SK-N-SH (cell line): ENCODE measurements at places on chromosomes 2 and 18. TPM values are rescaled to one million over a fixed set of nuclear protein-coding genes. Genes with fewer than 3 reads are reported as not detected.

DNA sequence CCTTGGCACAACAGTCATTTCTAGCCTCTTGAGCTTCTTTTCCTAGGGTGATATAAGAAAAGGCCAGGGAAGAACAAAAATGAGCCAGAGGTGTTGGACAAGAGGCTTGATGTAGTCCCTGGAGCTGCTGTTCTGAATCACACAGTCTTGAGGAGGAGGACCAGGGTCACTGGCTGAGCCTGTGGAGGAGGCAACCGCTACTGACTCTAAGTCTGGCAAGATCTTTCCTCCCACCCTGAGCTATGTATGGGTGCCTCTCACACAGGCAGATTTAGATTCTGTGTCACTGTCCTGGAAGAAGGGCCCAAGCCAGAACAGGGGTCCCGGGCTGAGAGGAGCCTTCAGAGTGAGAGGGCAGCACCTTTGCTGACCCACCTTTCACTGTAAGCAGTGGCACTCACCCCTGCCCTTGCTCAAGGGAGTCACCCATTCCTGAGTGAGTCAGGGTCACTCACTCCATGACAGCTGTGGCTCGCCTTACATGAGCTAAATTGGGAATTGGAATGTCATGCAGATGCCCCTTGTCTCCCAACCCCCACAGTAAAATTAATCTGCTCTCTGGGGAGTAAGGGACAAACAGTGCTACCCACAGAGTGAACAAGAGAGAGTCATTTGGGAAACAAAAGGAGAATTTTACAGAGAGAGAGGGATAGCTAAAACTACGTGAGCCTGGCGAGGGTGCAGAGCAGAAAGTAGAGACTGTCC lies at the start of gene TRIM54:
Gene TRIM54 (plus strand): TSS at position 575 of the 705 bp plus-strand sequence. CDS start 303 bp downstream, outside the sequence.
- H3K27ac ChIP-seq = no peak within 1 kb of the TSS
- no peaks in the 10 kb centered on the region; the same call in 1 of the 2 replicates for H3K4me1 ChIP-seq
- H3K4me3 ChIP-seq = no peak within 1 kb of the TSS
- H3K36me3 ChIP-seq = no peaks in the 10 kb centered on the region

GRCh38 chr2:158493458-158493857 lies 36.7 kb downstream of the PKP4 start:
- no peak overlapping the region for H3K27ac ChIP-seq
- H3K27me3 ChIP-seq = no peaks in the 10 kb centered on the region
- H3K4me3 ChIP-seq = no peak overlapping the region
- no peaks in the 10 kb centered on the region for H3K36me3 ChIP-seq
- peaks cover 3% of the 10 kb centered on the region for H3K4me1 ChIP-seq

GRCh38 chr2:65615602-65616001 lies 183.2 kb upstream of the SPRED2 start:
- no peak overlapping the region for H3K4me3 ChIP-seq
- H3K27ac ChIP-seq = no peak overlapping the region

- no peaks in the 10 kb centered on the region for H3K36me3 ChIP-seq
- no peak for DNase-seq
- H3K4me1 ChIP-seq = no peaks in the 10 kb centered on the region; the same call in 1 of the 2 replicates
- no peak overlapping the region for H3K4me3 ChIP-seq
- H3K27ac ChIP-seq = no peak overlapping the region
These were observed 59.6 kb downstream of the ZNF516 start for GRCh38 chr18:76435316-76435989.

DNA sequence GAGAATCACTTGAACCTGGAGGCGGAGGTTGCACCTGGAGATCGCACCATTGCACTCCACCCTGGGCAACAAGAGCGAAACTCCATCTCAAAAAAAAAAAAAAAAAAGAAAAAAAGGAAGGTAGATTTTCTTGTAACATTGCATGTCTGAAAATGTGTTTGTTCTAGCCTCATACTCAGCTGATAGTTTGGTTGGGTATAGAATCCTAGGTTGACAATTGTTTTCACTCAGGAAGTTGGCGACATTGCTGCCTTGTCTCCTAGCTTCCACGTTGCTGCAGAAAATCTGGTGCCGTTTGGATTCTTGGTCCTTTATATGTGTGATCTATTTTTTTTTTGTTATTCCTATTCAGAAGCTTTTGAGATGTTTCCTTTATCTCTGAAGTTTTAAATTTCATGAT lies 4.7 kb downstream of the ING5 start:
- H3K27me3 ChIP-seq = no peaks in the 10 kb centered on the region
- H3K27ac ChIP-seq = no peak overlapping the region
- H3K36me3 ChIP-seq = peaks cover 52% of the 10 kb centered on the region
- H3K4me1 ChIP-seq = peaks cover 11% of the 10 kb centered on the region; the same call in 1 of the 2 replicates

GRCh38 chr18:49021433-49022129 lies 70.8 kb upstream of the SMAD7 start:
- no peak overlapping the region for H3K4me3 ChIP-seq
- peaks cover 11% of the 10 kb centered on the region for H3K4me1 ChIP-seq
- no peaks in the 10 kb centered on the region for H3K36me3 ChIP-seq
- peak; percentile 67 for DNase-seq
- no peaks in the 10 kb centered on the region for H3K27me3 ChIP-seq

GRCh38 chr2:136131961-136132824 lies 14.2 kb upstream of the CXCR4 start:
- H3K4me1 ChIP-seq = no peaks in the 10 kb centered on the region
- no peak for DNase-seq
- H3K27me3 ChIP-seq = no peaks in the 10 kb centered on the region
- H3K36me3 ChIP-seq = no peaks in the 10 kb centered on the region
- no peak overlapping the region for H3K4me3 ChIP-seq

- no peak overlapping the region for H3K27ac ChIP-seq
- no peak for DNase-seq
- H3K4me3 ChIP-seq = no peak overlapping the region
- H3K4me1 ChIP-seq = no peaks in the 10 kb centered on the region
- H3K27me3 ChIP-seq = no peaks in the 10 kb centered on the region
- H3K36me3 ChIP-seq = no peaks in the 10 kb centered on the region
These were observed 1025.8 kb upstream of the KLHL29 start for GRCh38 chr2:22359071-22359672.

GRCh38 chr18:68555879-68556301 lies 159.0 kb downstream of the TMX3 start:
- H3K36me3 ChIP-seq = no peaks in the 10 kb centered on the region
- peaks cover 7% of the 10 kb centered on the region; the same call in 1 of the 2 replicates for H3K4me1 ChIP-seq
- no peak overlapping the region for H3K27ac ChIP-seq

DNA sequence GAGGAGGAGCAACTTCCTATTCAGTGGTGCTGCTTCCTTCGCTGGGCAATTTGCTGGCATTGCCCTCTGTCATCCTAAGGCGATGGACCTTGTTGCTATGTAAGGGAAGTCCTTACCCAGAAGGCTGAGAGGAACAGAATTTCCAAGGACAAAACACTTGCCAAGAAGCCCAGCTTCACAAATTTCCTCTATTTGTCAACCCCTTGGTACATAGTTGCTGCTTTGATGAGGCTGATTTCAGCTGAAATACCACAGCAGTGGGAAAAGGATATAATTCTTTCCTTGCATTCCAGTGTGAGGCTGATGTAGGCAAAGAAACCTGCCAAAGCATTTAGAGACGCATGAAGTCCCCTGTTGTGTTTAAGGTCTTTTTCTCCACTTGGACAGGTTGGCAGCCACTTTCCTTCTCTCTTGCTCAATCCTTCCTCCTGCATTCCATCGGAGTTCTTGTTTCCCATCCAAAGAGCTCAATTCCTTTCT lies 16.4 kb upstream of the ST3GAL5 start:
- no peak overlapping the region for H3K27ac ChIP-seq
- no peaks in the 10 kb centered on the region for H3K27me3 ChIP-seq
- no peaks in the 10 kb centered on the region for H3K36me3 ChIP-seq
- H3K4me3 ChIP-seq = no peak overlapping the region

DNA sequence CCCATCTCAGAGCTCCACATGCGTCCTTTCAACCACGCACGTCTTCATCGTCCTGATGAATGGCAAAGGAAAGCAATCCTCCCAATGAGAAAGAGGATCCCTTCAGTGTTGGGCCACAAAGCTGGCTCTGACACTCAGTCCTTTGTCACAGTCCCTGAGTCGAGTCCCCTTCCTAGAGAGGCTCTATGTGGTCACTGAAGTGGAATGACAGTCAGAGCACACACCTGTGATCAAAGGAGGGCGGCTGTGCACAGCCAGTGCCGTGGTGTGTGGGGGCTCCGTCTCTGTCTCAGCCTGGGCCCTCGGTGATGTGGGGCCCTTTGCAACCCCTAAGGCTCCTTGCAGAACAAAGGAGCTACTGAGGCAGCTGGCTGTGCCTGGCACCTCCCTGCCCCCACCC lies 157.3 kb upstream of the APCDD1 start:
- no peaks in the 10 kb centered on the region for H3K36me3 ChIP-seq
- no peaks in the 10 kb centered on the region for H3K27me3 ChIP-seq
- no peak overlapping the region for H3K4me3 ChIP-seq
- H3K27ac ChIP-seq = no peak overlapping the region
- no peak for DNase-seq

DNA sequence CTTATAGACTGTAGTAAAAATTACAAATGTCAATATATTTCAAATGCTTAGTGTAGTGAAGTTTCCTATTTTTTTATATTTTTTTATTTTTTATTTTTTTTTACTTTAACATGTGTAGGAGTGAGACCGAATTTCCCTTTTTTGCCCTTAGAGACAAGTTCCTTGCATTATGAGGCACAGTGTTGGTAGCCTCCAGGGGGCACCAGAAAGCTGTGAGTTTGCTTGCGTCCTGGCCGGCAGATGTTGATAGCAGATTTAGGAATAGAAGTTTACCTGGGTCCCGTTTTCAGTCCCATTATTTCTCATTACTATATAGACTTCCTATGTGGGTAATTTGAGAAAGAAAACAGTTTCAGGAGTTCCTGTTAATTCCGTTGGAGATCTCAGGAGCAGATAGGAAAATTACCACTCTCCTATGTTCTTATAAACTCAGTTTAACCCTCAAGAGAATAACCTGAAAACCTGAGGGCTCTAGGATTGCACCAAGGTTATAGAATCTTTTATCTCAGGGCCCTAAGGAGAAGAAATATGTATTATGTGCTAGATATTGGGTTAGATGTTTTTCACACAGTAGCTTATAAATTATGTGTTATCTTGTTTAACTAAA lies 157.5 kb upstream of the SESTD1 start:
- no peaks in the 10 kb centered on the region for H3K36me3 ChIP-seq
- no peaks in the 10 kb centered on the region for H3K4me1 ChIP-seq
- no peaks in the 10 kb centered on the region for H3K27me3 ChIP-seq
- no peak overlapping the region for H3K27ac ChIP-seq
- H3K4me3 ChIP-seq = no peak overlapping the region

- no peak overlapping the region for H3K4me3 ChIP-seq
- DNase-seq = no peak
- H3K27ac ChIP-seq = no peak overlapping the region
- no peaks in the 10 kb centered on the region for H3K27me3 ChIP-seq
These were observed 108.4 kb downstream of the ALMS1 start for GRCh38 chr2:73494031-73494430.

- H3K27me3 ChIP-seq = no peaks in the 10 kb centered on the region
- DNase-seq = no peak
- no peaks in the 10 kb centered on the region for H3K36me3 ChIP-seq
- H3K4me3 ChIP-seq = no peak overlapping the region
- no peak overlapping the region for H3K27ac ChIP-seq
- no peaks in the 10 kb centered on the region for H3K4me1 ChIP-seq
These were observed 31.1 kb upstream of the MYT1L start for GRCh38 chr2:2362181-2362580.

- H3K4me3 ChIP-seq = no peak overlapping the region
- DNase-seq = no peak
- no peaks in the 10 kb centered on the region for H3K36me3 ChIP-seq
- no peaks in the 10 kb centered on the region for H3K4me1 ChIP-seq
- no peak overlapping the region for H3K27ac ChIP-seq
These were observed 1316.7 kb downstream of the LRP1B start for GRCh38 chr2:140814141-140814540.

DNA sequence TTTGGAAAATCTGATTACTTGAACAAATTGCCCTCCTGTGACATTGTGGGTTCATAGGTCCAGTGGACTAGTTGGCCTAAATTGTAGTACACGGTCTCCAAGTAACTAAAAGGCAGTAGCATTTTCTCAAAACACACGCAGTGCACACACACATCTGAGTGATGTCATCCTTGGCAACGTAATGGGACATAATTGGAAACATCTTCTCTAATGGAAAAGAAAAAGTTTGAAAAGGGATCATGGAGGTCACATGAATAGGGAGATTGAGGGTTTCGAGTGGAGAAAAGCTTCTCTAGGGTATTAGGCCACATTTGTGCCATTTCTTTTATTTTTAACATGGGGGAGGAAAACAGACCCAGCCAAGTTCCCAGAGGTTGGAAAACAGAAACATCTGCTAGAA lies 93.3 kb downstream of the MAP4K4 start:
- peaks cover 19% of the 10 kb centered on the region for H3K36me3 ChIP-seq
- H3K4me1 ChIP-seq = peaks cover 42% of the 10 kb centered on the region
- H3K27me3 ChIP-seq = no peaks in the 10 kb centered on the region
- H3K27ac ChIP-seq = peak overlapping the region; percentile 71

DNA sequence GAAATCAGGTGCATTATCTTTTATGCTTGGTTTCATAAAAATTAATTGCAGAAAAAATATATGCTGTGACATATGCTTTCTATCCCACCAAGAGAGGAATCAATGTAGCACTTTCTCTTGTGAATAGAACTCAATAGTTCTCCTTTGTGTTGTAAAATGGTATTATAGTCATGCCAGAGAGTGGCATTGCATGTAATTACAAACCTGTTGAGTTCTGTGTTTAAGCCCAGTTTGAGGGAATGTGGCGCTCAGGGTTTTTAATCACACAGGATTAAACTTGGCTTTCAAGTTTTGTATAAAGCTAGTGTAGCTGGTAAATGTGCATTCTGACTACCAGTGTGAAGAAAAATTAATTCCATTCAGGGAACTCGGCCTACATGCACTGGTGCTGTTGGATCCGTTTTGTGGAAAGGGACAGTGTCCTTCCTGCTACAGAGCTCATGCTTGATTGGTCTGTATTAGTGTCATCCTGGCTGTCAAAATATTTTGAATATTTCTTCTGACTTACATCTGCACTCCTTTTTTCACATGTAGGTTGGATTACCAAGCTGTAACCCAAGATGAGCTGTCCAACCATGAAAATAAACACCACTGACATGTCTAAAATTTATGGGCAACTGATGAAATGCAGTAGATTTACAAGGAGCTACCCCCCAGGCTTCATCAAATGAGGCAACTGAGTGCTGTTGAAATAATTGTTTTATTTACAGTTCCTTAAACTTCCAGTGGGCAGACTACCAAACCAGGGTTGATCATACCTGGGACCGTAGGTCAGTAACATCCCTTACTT lies 80.3 kb downstream of the SLC4A3 start:
- no peak for DNase-seq
- H3K4me1 ChIP-seq = no peaks in the 10 kb centered on the region
- no peak overlapping the region for H3K4me3 ChIP-seq
- H3K36me3 ChIP-seq = no peaks in the 10 kb centered on the region
- H3K27ac ChIP-seq = no peak overlapping the region

PECR gene
- 18.6 and 20.9 TPM in 2 replicates for polyA plus RNA-seq

PARD3B gene
- 0.87 and 0.89 TPM in 2 replicates for polyA plus RNA-seq

FRZB gene
- 2.8 and 3.5 TPM in 2 replicates for polyA plus RNA-seq

TOGARAM2 gene
- polyA plus RNA-seq = 0.10 and 0.69 TPM in 2 replicates

CERS6 gene
- 1.8 and 2.5 TPM in 2 replicates for polyA plus RNA-seq

EPB41L3 gene
- 0.15 and 0.84 TPM in 2 replicates for polyA plus RNA-seq

CCDC178 gene
- polyA plus RNA-seq = not detected in 2 replicates

VWA3B gene
- not detected in 2 replicates for polyA plus RNA-seq
